ENCODE measurements at places on chromosomes 7 and 10.

- DNase-seq: no peak
Measured at GRCh38 chr7:82318786-82319185, 124.8 kb downstream of the CACNA2D1 start.

- DNase-seq: no peak
Measured at GRCh38 chr10:31554556-31554955, 235.5 kb downstream of the ZEB1 start.

GRCh38 chr7:1078519-1078918, 9.4 kb upstream of the GPER1 start:
- DNase-seq: no peak

DNA sequence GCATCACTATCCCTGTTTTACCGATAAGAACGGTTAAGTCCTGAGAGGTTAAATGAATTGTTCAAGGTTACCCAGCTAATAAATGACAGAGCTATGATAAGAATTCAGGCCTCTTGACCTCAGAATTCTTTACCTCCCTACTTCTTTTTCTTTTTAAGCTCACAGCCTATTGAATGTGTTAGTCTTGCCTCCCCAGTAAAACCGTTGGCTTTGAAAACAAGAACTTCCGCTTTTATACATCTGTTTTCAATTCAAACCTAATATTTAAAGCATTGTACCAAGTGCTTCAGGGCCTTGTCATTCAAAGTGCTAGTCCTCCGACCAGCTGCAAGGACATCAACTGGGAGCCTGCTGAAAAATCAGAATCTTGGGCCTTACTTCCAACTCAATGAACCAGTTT, 15.6 kb downstream of the SEC31B start:
- no peak for DNase-seq

DNA sequence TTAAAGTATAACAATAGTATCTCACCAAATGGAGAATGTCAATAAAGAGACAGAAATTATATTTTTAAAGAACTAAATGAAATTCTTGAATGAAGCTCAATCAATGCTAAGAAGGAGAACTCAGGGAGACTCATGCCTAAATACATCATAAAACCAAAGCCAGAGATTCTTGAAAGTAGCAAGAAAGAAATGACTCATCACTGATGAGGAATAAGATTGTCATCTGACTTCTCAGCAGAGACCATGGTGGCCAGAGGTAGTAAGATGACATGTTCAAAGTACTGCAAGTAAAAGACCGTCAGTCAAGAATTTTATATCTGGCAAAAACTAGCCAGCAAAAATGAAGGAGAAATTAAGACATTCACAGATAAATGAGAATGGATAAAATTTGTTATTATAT, 399.0 kb downstream of the GRID1 start:
- DNase-seq: no peak

DNA sequence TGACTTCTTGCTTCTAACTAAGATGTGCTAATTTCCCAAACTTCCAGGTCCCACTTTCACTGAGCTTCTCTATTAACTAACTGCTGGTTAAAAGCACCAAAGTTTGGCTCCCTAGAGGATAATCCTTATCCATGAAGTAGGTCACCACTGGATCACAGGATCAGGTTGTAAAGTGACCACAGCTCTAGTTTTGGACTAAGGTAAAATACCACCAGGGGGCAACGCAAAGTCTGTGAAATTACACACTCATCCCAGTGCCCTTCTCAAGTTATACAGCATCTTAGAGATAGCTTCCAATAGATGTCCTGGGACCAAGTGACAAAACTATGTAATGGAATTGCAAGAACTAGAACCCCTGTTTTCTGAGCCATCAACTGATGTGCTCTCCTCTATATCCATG, 116.4 kb upstream of the ASAH2 start:
- no peak for DNase-seq

GRCh38 chr10:124117833-124118232, 24.4 kb upstream of the CHST15 start:
- DNase-seq: no peak

- peak; percentile 46 for DNase-seq
Measured at GRCh38 chr7:37920305-37920848, at the start of gene EPDR1. Gene EPDR1 (plus strand): TSS chr7:37920640. CDS start chr7:37920940, 300 bp downstream.

GRCh38 chr10:23694921-23695824, 256.3 kb downstream of the OTUD1 start:
- DNase-seq: no peak

GRCh38 chr10:96767611-96768010, 47.3 kb upstream of the PIK3AP1 start:
- DNase-seq: no peak

GRCh38 chr10:13806419-13806818, 219.7 kb downstream of the PRPF18 start:
- DNase-seq: no peak

DNA sequence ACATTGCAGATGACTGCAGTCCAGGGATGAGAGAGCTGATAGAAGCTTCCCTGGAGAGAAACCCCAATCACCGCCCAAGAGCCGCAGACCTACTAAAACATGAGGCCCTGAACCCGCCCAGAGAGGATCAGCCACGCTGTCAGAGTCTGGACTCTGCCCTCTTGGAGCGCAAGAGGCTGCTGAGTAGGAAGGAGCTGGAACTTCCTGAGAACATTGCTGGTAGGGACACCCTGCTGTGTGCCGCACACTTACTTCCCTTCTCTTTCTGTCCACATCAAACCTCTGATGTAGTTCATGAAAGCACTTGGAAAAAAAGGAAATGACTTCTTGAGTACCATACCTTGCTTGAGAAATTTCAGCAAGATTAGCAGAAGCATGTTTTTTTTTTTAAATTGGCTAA, 25.3 kb downstream of the MAP3K8 start:
- DNase-seq: no peak

- no peak for DNase-seq
Measured at GRCh38 chr10:94279835-94280709, 82.7 kb downstream of the NOC3L start.

DNA sequence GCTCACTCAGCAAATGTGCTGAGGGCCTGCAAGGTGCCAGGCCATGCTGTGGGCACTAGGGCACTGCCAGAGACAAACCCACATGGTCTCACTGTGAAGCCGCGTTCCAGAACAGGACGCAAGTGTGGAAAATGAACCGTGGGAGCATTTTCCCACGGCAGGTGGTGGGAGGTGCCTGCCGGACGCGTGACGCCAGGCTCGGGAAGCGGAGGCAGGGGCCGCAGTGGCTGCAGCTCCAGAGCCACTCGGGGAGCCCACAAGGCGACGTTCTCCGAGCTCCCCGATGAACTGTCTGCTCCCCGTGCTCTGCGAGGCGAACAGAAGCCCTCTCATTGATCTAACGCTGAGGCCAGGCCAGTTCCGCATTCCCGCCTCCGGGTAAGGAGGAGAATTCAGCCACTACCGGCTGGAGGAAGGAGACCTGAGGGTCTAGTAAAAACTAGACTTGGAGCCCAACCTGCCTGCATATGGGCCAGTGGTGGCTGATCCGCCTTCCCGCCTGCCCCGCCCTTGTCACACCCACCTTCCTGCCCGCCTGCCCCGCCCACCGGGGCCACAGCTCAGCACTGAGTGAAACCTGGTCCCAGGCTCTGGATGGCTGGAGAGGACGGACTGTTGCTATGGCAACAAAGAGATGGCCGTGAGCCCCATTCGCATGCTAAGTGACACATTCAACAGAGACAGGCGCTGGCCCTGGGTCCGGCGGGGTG, 13.1 kb downstream of the ADGRA1 start:
- DNase-seq: no peak

- no peak for DNase-seq
Measured at GRCh38 chr7:80816806-80817205, 102.0 kb downstream of the SEMA3C start.

DNA sequence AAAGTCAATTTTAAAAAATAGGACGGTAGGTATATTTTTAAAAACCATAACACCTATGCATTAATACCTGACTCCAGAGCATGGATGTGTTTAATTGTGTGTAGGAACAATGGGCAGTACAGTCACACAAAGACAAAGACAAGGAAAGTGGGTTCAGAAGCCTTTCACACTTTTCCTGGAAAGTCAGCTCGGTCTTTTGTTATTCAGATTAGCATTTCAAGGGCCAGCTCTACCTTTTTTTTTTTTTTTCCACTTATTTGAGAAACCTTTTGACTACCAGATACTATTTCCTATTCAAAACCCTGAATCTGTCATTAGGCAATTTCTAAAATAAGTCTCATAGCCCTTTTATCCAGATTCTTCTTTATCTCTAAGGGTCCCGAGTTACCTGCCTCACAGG, 401.9 kb downstream of the PARD3 start:
- no peak for DNase-seq

- peak; percentile 9 for DNase-seq
Measured at GRCh38 chr7:115679976-115680375, 350.6 kb downstream of the TFEC start.

- no peak for DNase-seq
Measured at GRCh38 chr7:117654780-117655179, 175.0 kb downstream of the CFTR start.

DNA sequence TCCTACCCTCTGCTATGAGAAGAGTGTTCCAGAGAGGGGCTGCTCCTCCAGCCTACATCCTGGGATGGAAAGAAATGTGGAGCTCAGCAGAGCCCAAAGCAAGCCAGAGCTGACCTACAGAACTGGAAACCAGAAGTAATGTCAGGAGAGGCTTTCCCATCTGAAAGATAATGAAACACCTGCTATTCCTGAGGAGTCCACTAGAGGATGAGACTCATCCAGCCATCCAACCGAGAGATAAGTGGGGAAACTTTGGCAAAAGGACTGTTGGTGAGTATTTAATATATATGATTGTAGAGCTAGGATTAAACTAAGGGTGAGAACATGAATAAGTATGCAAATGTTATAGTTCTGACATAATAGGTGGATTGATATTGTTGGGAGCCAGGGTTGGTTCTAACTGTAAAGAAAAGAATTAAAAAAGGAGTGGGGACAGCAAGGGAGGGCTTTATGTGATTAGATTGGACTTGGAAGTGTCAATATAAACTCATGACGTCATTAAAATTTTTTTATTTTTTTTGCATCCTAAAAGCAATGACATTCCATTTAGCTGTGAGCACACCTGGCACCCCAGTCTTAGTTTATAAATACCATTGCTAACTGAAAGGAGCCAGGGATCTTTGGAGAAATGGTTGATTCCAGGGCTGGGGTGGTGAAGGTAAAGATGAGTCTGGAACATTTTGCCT, 312.8 kb upstream of the NFE2L3 start:
- no peak for DNase-seq

DNA sequence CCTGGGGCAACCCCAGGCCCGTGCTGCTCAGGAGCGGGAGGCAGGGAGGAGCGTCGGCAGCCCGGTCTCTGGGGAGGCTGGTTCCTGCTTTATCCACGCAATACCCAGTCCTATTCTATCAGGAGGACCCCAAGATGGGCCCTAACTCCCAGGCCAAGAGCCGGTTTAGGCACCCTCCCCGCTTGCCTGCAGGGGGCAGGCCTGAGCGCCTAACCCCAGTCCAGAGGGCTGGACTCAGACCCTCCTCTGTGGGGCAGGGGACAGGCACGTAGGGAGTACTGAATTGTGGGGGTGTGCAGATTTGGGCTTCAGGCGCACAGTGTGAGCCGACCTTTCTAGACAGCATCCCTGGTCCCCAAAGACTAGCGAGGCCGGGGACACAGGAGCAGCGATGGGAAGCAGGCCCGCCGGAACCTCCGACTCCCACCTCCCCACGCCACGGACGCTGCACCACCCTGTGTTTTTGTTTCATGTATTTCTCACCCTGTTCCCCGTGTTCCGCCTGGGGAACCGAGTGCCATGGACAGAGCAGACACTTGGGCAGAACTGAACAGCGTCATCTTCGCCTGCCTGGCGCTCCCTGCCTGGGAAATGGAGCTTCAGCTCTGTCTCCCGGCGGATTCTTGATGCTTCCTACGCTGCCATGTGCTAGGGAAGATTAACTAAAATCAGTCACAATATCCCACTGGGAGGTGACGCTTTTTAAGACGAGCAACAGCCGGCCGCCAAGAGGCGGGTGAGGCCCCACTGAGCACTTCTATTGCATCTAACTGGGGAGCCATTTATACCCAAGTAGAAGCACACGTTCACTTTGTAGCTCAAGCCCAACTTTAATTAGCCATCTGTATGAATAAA, 5.3 kb downstream of the NUDT1 start:
- DNase-seq: no peak

GRCh38 chr10:92868036-92868435, 19.7 kb downstream of the EXOC6 start:
- no peak for DNase-seq

DNA sequence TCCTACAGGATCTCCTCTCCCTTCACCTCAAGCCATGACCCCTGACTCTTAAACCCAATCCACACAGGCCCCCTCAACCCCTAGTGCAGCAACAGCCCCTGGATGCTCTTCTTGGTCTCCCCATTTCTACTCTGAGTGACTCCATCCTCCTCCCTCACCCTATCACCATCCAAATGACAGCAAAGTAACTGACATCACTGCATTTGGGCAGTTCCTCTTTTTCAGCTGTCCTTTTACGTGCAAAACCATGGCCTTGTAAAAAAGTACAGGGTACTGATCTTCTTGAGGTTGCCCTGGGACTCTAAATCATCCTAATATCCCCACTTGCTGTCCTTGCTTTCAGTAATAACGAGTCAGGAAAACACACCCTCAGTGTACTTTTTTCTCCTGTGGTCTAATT, 454.9 kb downstream of the ADRA2A start:
- no peak for DNase-seq

- no peak for DNase-seq
Measured at GRCh38 chr10:116947841-116948529, 57.0 kb downstream of the SHTN1 start.

- DNase-seq: no peak
Measured at GRCh38 chr7:104550362-104550761, 222.0 kb downstream of the LHFPL3 start.

- no peak for DNase-seq
Measured at GRCh38 chr7:9890092-9890491, 1083.6 kb upstream of the PHF14 start.

DNA sequence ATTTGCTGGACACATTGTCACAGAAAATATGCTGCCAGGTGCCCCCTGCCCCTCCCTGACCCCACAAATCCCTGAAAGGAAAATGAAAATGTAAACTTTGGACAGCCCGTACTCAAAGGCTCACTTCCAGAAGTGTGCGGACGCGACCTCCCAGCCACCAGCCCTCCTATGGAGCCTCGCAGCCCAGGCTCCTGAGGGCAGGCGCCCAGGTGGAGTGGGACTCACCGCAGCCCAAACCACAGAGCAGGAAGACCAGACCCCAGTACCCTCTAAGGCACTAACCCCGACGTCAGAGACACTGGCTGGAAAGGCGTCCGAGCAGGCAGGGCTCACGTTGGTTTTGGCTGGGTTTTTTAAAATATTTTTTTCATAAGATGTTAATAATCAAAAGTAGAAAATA, 57.3 kb downstream of the CSGALNACT2 start:
- no peak for DNase-seq

DNA sequence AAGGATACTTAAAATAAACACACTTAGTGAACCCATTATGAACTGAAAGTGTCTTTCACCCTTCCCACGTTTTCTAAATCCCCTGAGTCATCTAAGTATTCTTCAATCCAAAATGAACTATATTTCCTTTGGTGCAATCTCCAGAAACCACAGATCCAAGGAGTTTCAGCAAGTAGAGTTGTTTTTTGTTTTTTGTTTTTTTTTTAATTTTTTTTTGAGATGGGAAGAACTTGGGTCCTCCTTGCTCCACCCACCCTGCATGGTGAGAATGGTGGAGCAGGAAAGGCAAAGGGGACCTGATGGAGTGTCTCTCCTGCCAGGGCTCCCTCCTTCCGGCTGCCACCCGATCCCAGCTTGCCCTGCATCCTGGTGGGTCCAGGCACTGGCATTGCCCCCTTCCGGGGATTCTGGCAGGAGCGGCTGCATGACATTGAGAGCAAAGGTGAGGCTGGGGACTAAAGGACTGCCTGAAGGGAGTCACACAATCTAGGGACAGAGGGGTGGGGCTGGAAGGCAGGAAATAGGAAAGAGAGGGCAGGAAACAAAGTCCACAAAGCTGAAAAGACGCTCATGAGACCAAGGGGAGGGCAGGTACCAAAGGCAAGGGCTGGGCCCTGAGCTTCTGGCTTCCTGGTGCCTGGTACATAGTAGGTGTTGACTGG, 12.1 kb downstream of the ATG9B start:
- no peak for DNase-seq

Data from NCI-H1048 (cell line).